ENCODE measurements at places on chromosomes 13 and 19.

DNA sequence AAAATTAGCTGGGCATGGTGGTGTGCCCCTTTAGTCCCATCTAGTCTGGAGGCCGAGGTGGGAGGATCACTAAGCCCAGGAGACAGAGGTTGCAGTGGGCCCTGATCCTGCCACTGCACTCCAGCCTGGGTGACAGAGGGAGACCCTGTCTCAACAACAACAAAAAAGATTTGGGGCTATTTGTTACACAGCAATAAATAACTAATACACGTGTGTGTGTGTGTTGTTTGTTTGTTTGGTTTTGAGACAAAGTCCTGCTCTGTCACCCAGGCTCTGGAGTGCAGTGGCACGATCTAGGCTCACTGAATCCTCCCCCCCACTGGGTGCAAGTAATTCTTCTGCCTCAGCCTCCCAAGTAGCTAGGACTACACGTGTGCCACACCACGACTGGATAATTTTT lies 32.9 kb upstream of the FEM1A start:
- DNase-seq = no peak

GRCh38 chr19:4970558-4971423 lies 1.9 kb downstream of the KDM4B start:
- no peak for DNase-seq

GRCh38 chr13:20369886-20370361 lies 137.8 kb upstream of the GJB6 start:
- DNase-seq = no peak

- no peak for DNase-seq
Observed at GRCh38 chr19:16934489-16934888, 45.7 kb downstream of the F2RL3 start.

DNA sequence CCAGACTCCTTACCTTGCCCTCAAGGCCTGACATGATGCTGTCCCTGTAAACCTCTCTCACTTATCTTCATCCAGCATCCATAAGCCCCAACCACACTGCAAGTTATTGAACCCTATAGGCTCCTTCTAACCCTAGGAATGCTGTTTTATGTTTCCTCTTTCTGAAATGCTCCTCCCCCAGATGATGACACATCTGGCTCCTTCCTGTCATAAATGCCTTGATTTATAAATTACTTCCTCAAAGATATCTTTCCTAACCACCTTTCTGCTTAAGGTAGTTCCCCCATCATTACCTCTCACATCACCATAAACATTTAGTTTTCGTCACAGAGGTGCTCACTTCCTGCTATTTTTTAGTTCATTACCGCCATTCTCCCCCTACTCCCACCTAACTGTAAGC lies 12.3 kb downstream of the RUBCNL start:
- DNase-seq = no peak

DNA sequence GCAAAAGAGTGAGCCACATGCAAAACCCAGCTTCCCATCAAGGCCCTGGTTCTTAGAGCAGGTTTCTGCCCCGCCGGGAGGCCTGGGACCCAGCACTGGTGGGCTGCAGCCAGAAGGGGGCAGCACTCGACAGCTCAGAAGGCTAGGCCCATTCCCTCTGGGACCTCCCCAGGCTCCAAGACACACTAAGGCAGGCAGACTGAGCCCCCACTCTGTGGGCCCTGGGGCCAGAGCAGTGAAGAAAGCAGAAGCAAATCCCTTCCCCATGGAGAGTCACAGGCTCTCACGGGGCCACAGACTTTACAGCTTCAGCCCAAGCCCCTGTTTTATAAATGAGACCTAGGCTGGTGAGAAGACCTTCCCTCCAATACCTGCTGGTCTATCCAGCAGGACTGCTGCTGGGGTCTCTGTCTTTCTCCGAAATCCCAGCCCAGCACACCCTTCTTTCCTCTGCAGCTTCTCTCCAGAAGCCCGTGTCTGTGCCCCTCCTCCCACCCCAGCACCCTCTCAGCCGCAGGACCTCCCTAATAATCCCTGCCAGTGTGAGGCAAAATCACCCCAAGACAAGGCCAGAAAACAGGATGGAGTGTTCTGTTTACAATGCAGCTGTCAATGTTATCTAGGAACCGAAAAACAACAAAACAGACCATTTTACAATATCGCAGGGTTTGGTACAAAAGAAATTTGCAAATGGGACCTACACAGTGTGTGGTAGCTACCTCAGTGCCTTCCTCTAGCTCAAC lies 109.3 kb downstream of the ABCC4 start:
- peak; percentile 64 for DNase-seq

- no peak for DNase-seq
Observed at GRCh38 chr13:91323349-91323748, 24.1 kb upstream of the MIR17HG start.

- no peak for DNase-seq
Observed at GRCh38 chr19:49335071-49335783, at the start of gene CD37. Gene CD37, plus strand, starts transcription at chr19:49335406. Its CDS starts 135 bp downstream, at chr19:49335541.

DNA sequence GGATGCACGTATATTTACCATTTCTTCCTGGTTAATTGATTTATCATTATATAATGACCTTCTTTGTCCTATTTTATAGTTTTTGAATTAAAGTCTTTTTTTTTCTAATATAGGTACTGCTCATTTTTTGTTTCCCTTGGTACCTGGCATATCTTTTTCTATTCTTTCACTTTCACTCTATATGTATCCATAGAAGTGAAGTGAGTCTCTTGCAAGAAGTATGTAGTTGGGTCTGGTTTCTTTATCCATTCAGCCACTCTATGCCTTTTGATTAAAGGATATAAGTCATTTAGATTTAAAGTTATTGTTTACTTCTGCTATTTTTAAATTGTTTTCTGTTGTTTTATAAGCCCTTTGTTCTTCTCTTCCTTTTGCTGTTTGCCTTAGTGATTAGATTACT lies 194.3 kb upstream of the SLITRK6 start:
- no peak for DNase-seq

DNA sequence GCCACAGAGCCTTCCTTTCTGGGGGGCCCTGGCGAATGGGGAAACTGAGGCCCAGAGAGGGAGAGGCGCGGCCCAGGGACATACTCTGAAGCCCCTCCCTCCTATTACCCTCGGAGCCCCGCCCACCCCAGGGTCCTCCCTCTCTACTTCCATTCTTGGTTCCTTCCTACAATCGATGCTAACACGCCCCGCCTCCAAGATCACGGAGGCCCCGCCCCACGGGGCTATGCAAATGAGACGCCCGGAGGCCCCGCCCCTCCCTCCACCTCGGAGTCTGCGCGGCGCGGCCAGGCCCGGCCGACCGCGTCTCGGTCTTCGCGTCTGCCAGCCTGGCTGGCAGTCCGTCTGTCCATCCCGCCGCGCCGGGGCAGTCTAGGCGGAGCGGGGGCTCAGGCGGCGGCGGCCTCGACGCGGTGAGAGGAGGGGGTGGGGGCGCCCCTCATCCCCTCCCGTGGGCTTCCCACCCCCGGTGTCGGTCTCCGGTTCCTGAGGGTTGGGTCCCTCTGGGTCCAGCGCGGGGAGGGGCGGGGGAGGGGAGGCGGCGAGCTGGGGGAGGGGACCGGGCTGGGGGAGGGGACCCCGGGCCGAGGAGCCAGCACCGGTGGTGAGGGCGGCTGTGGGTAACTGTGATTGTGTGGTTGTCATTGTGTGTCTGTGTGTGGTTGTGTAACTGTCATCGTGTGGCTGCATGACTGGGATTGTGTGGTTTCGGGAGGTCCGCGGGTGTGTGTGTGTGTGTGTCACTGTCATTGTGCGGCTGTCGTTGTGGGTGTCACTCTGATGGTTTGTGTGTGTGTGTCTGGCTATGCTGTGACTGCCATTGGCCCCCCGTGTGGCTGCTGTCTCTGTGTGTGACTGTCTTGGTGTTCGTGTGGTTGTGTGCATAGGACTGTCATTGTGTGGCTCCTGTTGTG lies at the start of gene PLPPR2:
Gene PLPPR2 (plus strand): TSS at position 273 of the 914 bp plus-strand sequence. CDS start 2,242 bp downstream, outside the sequence.
- peak; percentile 15 for DNase-seq

DNA sequence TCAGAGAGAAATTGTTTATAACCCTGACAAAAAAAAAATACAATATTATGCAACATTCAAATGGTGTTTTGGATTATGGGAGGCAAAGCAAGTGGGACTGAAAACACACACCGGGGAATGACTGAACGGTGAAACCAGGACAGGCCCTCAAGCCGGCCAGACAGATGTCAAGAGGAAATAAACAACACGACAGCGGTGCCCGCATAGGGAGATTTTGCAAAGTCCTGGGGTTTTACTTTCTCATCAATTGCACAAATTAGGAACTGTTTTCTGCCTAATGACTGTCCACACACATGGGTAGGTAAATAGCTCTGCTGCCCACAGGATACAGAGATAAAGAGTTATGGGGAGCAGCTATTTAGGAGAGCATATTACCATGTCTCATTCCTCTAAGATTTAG lies 134.5 kb downstream of the IRS2 start:
- DNase-seq = no peak

- DNase-seq = no peak
Observed at GRCh38 chr13:67792151-67792676, 562.1 kb upstream of the PCDH9 start.

GRCh38 chr13:45007225-45007624 lies 17.9 kb downstream of the GPALPP1 start:
- DNase-seq = no peak

- no peak for DNase-seq
Observed at GRCh38 chr19:2216361-2217225, 19.5 kb downstream of the PLEKHJ1 start.

DNA sequence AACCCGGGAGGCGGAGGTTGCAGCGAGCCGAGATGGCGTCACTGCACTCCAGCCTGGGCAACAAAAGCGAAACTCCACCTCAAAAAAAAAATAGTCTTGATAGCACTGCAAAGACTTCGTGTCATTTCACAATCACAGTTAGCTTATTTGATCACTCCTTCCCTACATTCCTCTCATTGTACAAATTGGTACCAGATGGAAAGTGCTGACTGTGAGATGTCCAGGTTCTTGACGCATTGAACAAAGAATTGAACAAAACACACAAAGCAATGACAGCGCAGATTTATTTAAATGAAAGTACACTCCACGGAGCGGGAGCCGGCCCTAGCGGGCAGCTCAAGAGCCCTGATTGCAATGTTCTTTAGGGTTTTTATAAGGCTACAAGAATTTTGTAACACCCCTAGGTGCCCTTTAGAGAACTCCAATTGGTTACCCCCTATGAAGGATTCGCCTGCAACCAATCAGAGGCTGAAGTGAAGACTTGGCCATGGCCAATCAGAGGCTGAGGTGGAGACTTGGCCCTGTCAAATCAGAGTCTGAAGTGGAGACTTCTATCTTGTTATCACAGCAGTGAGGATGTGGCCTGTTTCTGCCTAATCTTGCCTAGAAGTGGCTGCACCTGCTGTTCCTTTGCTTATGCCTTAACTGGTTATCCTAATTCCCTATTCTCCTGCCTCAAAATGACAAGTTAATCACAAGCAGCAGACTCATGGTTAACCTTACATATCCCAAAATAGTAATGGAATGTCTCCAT lies 16.7 kb downstream of the ZNF556 start:
- DNase-seq = no peak

DNA sequence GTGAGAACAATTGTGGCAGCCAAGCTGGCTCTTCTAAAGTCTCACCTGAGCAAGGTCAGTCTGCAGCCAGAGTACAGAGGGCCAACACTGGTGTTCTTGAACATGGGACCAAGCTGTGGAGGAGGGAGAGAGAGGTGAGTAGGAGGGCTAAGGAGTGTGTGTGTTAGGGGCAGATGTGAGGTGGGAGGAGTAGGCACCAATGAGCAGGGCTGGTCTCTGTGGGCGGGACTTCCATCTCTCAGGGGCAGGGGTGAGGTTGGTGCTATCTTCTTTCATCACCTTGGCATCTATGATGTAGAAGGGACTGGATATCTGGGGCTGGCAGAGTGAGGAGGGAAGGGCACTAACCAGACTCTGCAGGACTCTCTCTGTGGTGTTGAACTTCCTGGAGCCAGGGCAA lies 72.4 kb downstream of the MBD3L1 start:
- no peak for DNase-seq

DNA sequence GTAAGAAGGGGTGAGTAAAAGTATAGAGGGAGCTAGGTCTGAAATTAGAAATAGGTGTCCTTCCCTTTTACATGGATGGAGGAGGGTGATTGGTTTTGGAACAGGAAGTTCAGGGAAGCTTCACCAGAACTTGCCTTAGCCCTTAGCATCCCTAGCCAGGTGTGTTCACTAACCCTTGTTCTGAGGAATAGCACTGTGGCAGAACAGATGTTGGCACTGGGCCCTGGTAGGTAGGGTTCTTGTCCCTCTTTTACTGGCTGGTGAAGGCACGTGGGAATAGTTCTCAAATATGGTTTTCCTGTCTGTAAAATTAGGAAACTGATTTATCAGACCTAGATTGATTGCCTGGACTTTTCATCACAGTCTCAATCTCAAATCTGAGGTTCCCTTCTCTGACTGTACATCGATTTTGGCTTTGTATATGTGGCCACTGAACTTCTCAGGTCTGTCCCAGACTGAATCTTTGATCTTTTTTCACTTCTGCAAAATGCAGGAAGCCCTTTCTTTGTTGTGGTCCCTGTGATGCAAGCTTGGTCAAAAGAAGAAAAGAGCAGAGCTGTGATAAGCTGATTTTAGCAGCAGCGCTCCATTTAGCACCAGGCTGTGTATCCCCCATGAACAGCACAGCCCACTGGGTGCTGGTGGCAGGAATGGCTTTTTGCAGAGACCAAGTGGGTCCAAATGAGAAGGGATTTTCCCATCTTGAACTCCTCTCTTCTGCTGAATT lies 86.2 kb upstream of the HTR2A start:
- no peak for DNase-seq

DNA sequence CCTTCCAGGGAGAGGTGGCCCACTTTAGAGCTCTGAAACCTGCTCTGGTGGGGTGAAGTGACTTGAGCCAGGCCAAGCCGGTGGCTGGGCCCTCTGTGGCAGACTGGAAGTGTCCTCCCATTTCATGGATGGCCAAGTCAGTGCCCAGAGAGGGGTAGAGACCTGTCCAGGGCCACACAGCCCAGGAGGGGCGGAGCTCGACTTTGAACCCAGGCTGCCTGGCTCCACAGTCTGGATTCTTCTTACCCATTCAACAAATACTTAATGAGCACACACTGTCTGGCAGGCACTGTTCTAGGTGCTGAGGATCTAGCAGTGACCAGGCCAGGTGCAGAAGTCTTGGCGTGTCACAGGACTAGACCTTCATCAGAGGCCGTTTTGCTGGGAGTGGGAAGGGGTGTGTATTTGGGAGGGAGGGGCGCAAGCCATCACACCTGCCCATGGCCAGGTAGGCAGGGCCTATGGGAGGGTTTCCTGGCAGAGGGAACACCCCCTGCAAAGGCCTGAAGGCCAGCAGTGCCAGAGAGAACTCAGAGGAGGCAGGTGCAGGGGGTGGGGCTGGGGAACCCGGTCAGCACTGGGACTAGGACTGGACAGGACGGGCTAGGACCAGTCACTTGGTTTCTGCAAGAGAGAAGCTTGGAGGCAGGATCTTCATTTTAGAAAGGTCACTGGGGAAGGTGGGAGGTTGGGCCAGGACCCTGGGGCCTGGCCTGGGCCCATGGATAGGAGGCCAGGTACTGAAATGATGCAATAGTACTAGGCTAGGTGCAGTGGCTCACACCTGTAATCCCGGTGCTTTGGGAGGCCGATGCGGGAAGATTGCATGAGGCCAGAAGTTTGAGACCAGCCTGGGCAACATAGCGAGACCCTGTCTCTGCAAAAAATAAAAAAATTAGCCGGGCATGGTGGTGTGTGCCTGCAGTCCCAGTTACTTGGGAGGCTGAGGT lies 31.8 kb downstream of the DNM2 start:
- no peak for DNase-seq
